ENCODE measurements at places on chromosomes 3 and 15.

GRCh38 chr3:152374262-152374990 lies 105.7 kb downstream of the MBNL1 start:
- no peak for DNase-seq

DNA sequence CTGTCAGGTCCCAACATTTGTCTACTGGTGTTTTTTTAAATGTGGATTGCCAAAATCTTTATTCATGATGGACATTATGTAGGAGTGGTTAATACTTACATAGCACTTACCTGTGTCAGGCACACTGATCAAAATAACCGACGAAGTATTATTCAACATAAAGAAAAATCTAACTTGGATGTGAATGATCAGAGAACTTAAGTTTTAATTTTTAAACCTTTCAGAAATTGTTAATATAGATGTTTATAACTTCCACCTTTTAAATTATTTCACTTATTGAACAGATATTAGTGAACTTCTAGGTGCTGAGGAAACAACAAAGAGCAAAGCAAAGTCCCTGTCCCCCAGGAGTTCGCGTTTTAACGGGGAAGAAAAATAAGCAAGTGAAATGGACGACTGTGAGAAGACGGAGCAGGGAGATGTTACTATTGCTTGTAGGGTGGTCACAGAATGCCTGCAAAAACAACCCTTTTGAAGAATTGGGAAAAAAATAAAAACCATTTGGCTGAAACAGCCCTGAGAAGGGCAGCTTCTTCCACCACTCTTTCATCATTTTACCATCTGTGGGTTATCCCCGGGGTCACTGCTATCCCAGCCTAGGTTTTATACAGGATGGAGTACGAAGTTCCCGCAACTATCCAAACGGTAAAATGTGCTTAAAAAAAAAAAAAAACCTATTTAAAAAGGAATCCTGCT lies 915 bp upstream of the APH1B start:
- DNase-seq = no peak

DNA sequence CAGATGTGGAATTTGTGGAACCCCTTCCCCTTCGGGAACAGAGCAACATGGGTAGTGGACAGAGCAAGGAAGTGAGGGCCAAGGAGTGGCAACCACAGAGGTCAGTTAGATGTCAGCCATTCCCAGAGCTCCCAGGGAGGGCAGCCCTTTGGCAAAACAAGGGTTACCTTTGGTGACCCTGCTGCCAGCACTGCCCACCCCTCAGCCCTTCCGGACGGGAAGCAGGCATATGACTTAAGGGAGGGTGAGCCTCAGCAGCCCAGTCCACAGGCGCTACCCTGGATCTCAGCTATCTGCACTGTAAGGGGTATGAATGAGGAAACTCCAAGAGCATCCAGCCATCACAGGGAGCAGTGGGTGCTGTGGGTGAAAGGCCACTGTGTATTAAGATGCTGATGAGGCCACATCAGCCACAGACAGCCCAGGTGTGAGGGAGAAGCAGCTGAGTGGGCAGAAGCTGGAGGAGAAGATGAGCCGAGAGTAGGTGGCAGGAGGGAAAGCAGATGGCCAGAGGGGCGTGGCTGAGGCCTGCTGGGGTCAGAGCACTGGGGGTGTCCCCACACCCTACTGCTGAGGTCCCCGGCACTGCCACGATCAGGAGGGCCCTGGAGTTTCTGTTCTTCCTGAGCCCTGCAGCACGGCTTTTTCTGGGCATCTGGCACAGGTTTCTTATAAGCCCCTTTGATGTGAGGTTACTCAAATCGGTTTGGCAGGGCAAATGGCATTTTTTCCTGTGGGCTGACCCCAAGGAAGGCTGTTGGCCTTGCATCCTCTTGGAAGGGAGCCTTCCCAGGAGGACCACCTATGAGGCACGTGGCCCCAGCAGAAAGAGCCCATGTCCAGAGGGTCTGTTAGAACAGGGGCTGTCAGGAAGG lies 6.2 kb downstream of the PLA2G4D start:
- DNase-seq = no peak

GRCh38 chr3:72334681-72335457 lies 513.4 kb downstream of the SHQ1 start:
- DNase-seq = no peak

DNA sequence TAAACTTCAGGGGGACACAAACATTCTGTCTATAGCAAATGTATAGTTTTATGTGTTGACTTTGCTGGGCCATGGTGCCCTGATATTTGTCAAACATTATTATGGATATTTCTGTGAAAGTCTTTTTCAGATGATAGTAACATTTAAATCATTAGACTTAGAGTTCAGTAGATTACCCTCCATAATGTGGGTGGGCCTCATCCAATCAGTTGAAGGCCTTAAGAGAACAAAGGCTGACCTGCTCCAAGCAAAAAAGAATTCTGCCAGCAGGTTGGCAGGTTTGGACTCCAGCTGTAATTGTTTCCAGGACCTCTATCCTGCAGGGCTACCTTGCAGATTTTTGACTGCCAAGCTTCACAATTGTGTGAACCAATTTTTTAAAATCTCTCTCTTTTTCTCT lies 1250.9 kb downstream of the ROBO1 start:
- DNase-seq = no peak

DNA sequence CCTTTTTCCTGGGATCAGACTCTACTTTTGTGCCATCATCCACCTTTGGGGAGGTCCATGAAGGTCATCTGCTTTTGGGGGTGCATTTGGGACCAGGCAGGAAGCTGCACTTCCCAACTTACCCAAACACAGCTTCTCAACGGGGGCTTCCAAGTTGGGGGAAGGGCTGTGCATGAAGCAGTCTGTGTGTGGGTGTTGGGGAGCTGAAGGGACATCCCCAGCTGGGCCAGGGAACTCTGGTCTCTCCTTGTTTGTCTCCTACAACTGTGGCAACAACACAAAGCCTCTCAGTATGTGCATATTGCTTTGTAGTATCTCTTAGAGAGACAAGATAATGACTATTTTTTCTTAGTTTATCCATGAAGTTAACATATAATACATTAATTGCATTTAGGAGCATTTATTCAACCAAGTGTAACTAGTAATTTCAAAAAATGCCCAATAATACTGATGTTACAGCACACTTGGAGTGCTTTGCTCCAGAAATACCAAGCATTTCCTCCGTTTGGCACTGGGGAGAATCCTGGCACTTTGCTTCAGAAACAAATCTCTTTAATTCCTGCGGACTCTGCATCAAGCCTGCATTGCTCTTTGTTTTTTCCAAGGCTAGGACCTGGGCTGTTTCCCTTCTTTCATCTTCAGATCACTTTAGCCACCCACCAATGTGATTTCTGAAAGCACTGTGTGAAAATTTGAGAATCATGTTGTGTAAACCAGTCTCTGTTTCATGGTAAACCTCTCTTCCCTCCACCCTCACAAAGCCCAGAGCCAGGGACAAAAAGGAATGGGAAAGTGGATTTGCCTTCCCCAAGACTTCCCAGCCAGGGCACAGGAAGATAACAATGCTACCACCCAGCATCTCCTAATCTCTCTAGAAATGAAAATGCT lies 126.2 kb upstream of the PFN2 start:
- no peak for DNase-seq

DNA sequence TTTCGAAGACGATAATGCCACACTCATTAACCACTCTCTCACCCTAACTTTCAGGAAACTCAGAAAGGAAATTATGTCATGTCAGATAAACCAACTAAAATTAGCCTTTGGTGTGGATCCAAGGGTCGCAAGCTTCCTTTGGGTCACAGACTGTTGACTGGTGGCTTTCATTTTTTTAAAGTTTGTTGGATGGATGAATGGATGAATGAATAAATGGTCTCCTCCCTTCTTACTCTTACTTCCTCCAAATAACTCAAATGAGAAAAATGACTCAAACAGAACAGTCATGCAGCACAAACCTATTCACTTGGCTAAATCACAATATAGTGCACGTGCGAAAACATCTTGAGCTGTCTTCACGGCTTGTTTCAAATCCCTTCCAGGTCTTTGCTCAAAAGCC lies 82.9 kb upstream of the HACD2 start:
- no peak for DNase-seq

DNA sequence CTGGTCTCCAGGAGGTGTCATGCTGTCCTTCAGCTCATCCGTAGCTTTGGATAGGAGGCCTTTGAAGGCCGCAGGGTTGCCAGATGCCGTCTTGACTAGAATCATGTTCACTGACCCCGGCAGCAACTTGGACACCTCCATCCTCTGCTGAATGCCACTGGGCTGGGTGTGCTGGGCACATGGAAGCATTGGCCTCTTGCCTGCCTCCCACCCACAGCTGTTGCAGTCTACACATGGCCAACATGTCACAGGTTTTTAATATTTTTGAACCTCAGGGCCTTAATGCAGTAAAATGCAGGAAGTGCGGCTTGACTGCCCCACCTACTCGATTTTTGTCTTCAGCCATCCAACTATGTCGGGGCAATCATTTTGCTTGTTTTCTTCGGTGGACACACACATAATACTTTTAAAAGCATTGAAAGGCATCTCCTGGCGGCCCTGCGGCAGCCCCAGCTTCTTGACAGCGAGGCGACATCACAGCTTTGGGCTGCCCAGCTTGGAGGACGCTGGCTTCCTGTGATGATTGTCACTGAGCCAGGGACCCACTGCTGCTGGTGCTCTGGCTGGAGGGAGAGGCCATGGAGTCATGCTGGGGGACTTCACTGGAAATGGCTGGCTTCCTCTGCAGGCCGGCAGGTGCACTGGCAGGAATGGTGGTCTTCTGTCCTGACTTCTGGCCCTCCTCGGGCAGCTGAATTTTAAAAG lies 31.6 kb upstream of the ACAD9 start:
- no peak for DNase-seq

DNA sequence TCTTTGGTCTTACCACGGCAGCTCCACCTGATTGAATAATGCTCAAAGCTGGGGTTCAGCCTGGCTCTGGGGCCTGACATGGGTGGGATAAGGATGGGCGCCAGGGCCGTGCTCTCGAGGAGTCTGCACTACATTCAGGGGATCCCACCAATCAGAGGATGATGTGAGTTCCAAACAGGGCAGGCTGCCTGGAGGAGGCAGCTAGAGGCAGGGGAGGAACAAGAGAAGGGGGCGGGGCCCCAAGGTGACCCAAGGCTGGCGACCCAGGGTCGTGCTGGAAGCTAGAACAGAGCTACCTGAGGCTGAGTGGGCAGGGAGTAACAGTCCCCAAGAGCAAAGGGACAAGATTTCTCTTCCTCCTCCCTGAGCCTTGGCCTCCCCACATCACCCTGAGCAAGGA lies 56.1 kb downstream of the PCSK6 start:
- DNase-seq = no peak

- no peak for DNase-seq
These were observed 88.7 kb upstream of the BCL6 start for GRCh38 chr3:187833799-187834578.

GRCh38 chr3:123278446-123278845 lies 76.7 kb downstream of the SEC22A start:
- DNase-seq = no peak

GRCh38 chr3:52890735-52891134 lies 6.6 kb downstream of the STIMATE start:
- DNase-seq = peak; percentile 25

- no peak for DNase-seq
These were observed 37.6 kb downstream of the ADAMTS9 start for GRCh38 chr3:64650096-64650622.

Measured in stimulated activated CD8-positive, alpha-beta memory T cell treated with anti-CD3 and anti-CD28 coated beads, Interleukin-7, amount 100 ng/mL, for 4 hours (primary cell).